ENCODE measurements at places on chromosomes 4 and X.

GRCh38 chr4:142706381-142706780 lies 139.7 kb downstream of the INPP4B start:
- no peaks in the 10 kb centered on the region for H3K36me3 ChIP-seq
- no peak for DNase-seq
- H3K27ac ChIP-seq, result no peak overlapping the region
- no peak overlapping the region for H3K4me3 ChIP-seq
- H3K4me1 ChIP-seq, result no peaks in the 10 kb centered on the region
- H3K27me3 ChIP-seq, result no peaks in the 10 kb centered on the region

DNA sequence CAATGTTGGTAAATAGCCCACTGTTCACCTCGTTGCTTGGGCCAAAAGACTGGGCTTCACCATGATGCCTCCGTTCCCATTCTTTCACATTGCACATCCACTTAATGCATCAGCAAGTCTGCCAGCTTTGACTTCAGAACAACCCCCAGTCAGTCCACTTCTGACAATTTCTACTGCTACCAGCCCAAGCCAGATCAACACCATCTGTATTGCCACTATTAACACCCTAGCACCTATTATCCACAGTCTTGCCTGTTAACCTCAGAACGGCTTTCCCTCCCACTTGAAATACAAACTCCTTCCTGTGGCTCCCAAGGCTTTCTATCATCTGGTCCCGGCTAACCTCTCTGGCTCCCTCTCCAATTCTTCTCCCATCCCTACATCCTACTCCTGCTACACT lies 95.7 kb downstream of the SH3RF1 start:
- H3K27ac ChIP-seq, result no peak overlapping the region
- no peak for DNase-seq
- H3K4me3 ChIP-seq, result no peak overlapping the region
- no peaks in the 10 kb centered on the region for H3K36me3 ChIP-seq
- H3K27me3 ChIP-seq, result no peaks in the 10 kb centered on the region
- peaks cover 4% of the 10 kb centered on the region for H3K4me1 ChIP-seq

- H3K4me1 ChIP-seq, result no peaks in the 10 kb centered on the region
- DNase-seq, result no peak
- H3K4me3 ChIP-seq, result no peak overlapping the region
- no peaks in the 10 kb centered on the region for H3K36me3 ChIP-seq
These were observed 202.1 kb downstream of the GPC3 start for GRCh38 chrX:133783274-133783673.

DNA sequence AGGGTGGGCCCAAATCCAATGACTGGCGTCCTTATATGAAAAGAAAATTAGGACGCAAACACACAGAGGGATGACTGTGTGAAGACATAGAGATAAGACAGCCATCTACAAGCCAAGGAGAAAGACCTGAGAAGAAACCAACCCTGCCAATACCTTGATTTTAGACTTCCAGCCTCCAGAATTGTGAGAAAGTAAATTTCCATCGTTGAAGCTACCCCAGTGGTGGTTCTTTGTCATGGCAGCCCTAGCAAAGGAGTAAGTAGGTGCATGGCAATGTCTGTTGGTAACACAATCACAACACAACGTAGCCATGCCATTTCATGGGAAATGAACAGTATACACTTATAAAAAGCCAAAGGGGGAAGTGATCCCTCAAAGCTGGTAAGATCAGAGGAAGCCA lies 25.3 kb downstream of the SMIM20 start:
- H3K4me3 ChIP-seq, result no peak overlapping the region
- H3K27ac ChIP-seq, result no peak overlapping the region
- no peak for DNase-seq
- no peaks in the 10 kb centered on the region for H3K27me3 ChIP-seq

DNA sequence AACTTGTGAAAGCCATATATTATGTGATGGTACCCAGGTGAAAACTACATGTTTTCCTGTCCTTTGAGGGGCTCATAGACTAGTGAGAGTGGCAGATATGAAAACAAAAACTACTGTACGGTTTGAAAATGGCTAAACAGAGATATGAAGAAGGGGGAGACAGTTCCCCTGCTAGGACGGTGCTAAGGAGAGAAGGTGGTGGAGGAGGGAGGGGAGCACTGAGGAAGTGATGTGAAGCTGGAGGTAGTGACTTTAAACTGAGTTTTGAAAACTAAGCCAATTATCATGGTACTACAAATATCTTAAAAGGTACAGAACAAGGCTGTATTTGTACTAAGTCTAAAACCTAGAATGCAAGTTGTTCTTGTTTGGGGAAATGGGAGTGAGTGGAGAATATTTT lies 188.3 kb downstream of the ENOX2 start:
- no peaks in the 10 kb centered on the region for H3K27me3 ChIP-seq
- H3K4me3 ChIP-seq, result no peak overlapping the region
- no peaks in the 10 kb centered on the region for H3K4me1 ChIP-seq
- no peak overlapping the region for H3K27ac ChIP-seq

DNA sequence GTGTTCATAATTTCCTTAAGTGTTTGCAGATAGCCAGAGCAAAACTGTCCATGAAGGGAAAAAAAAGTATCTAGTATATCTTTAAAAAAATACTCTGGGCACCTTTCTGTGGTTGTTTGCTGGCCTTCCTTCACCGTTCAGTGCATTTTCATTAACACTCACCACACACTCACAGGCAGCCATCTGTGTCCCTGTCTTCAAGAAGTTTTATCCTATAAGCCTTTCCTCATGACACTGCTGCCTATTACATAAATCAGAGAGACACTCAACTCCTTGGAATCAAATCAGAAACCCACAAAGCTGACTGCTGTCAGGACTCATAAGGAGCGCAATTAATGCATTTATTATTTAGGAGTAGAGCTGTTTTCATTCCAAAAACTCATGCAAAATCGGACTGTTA lies 1720.2 kb downstream of the PCDH7 start:
- no peaks in the 10 kb centered on the region for H3K27me3 ChIP-seq
- no peak overlapping the region for H3K27ac ChIP-seq
- no peaks in the 10 kb centered on the region for H3K36me3 ChIP-seq
- no peak for DNase-seq

DNA sequence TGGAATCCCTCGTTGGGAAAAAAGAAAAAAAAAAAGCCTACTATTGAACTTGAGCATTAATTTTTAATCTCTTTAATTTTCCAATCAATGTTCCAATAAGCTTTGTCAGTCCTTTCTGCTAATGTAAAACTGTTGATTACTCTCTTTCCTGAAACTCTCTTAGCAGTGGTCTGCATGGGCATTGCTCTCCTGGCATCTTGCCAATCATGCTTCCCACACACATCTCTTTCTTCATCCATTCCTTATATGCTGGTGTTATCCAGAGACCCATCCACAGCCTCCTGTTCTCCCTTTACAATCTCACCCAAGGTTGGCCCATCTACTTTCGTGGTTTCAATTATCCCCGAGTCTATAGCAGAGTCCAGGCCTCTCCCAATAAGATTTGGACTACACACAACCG lies 31.8 kb upstream of the KCNE5 start:
- DNase-seq, result no peak
- H3K4me1 ChIP-seq, result no peaks in the 10 kb centered on the region
- H3K4me3 ChIP-seq, result no peak overlapping the region
- no peaks in the 10 kb centered on the region for H3K27me3 ChIP-seq

DNA sequence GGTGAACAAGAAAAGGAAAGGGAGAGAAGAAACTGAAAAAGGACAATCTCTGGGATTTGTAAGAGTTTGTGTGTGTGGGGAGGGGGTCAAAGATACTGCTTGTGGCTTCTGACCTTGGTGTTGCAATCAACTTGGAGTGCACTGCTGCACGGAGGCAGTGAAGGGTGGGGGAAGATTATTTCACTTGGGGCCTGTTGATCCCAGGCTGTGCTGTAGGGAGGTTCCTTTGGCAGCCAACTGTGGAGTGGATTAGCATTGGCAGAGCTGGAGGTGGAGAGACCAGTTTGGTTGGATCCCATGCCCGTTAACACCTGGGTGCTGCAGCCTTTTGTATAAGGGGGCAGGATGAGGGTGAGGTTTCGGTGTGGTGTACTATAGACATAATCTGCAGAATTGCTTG lies 38.2 kb downstream of the AFF1 start:
- H3K4me3 ChIP-seq, result no peak overlapping the region
- H3K27me3 ChIP-seq, result no peaks in the 10 kb centered on the region
- peaks cover 51% of the 10 kb centered on the region for H3K4me1 ChIP-seq
- no peak overlapping the region for H3K27ac ChIP-seq
- no peak for DNase-seq
- no peaks in the 10 kb centered on the region for H3K36me3 ChIP-seq
